ENCODE measurements at places on chromosomes 2 and 18. TPM values are rescaled to one million over a fixed set of nuclear protein-coding genes. Genes with fewer than 3 reads are reported as not detected.

CCDC138 gene
- 9.2 TPM for total RNA-seq

MC5R gene
- total RNA-seq = not detected

COA5 gene
- 13.1 TPM for total RNA-seq

CUL3 gene
- 60.4 TPM for total RNA-seq

TBR1 gene
- total RNA-seq = 0.10 TPM

FAP gene
- total RNA-seq = 4.5 TPM

SP5 gene
- under 0.01 TPM for total RNA-seq

DCDC2C gene
- total RNA-seq = not detected

RETSAT gene
- 49.2 TPM for total RNA-seq

AQP12A gene
- total RNA-seq = not detected

MYOM1 gene
- total RNA-seq = 0.10 TPM

ATP6V1B1 gene
- not detected for total RNA-seq

RGPD3 gene
- total RNA-seq = 0.38 TPM

CRYGD gene
- not detected for total RNA-seq

RTP5 gene
- not detected for total RNA-seq

B4GALT6 gene
- total RNA-seq = 17.1 TPM

IL36B gene
- not detected for total RNA-seq

NEMP2 gene
- total RNA-seq = 2.4 TPM

ALPI gene
- total RNA-seq = not detected

NIFK gene
- total RNA-seq = 47.1 TPM

THSD7B gene
- not detected for total RNA-seq

TXNDC2 gene
- 0.10 TPM for total RNA-seq

TBC1D8 gene
- total RNA-seq = 90.2 TPM

DNAH6 gene
- total RNA-seq = under 0.01 TPM

LRATD1 gene
- 6.2 TPM for total RNA-seq

PID1 gene
- total RNA-seq = under 0.01 TPM

NYAP2 gene
- not detected for total RNA-seq

KCNG2 gene
- total RNA-seq = not detected

CFAP210 gene
- not detected for total RNA-seq

IL37 gene
- not detected for total RNA-seq

KCNF1 gene
- 1.3 TPM for total RNA-seq

MSH2 gene
- 28.5 TPM for total RNA-seq

DNER gene
- 0.67 TPM for total RNA-seq

SERPINB4 gene
- total RNA-seq = not detected

TRAF3IP1 gene
- total RNA-seq = 7.2 TPM

AKAIN1 gene
- not detected for total RNA-seq

EFEMP1 gene
- total RNA-seq = 6,170 TPM

CRYGC gene
- total RNA-seq = not detected

All from vein endothelial cell (primary cell).